ENCODE measurements at places on chromosomes 5 and 9.

GRCh38 chr5:136246632-136247031, 53.7 kb upstream of the SMIM32 start:
- no peak for DNase-seq

- DNase-seq, result no peak
These were observed 24.3 kb downstream of the CPLX2 start for GRCh38 chr5:175895686-175896102.

- no peak for DNase-seq
These were observed 618.7 kb downstream of the TLE1 start for GRCh38 chr9:81070689-81071088.

DNA sequence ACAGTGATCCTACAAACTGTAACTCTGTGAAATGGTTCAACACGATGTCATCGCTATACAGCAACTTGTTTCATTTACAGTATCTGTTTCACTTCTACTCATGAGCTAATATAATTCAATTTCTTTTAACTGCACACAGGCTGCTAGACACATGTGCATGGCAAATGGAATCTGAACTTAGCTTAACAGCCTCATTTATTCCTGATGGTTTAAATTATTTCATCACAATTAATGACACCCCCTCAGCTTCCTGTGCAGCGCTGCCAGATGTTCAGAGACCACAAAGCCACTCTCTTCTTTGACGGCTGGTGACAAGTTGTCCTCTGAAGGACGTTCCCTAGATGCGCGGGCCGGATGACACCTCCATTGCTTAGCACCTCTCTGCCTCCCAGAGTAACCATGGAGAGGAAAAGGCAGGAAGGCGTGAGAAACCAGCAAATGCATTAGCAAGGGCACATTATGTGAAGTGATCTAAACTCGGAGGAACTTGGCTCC, 191.1 kb downstream of the BNC2 start:
- DNase-seq, result peak; percentile 69

DNA sequence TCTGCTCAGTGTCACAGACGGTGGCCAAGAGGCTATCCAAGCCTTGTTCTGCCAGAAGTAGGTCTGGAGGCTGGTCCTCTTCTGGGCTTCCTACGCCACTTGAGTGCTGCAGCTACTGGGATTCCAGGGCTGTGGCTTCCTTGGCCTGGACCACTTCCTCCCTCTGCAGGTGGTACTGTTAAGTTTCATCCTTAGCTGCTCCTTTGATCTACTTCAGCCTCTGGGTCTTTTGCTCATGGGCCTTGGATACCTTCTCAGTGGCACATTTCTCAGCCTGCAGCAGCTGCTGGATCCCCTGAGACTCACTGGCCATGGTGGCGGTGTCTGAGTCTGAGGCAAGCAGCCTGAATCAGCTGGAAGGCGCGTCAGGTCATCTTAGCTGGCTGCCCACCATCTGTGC, 10.3 kb downstream of the CNOT8 start:
- no peak for DNase-seq

DNA sequence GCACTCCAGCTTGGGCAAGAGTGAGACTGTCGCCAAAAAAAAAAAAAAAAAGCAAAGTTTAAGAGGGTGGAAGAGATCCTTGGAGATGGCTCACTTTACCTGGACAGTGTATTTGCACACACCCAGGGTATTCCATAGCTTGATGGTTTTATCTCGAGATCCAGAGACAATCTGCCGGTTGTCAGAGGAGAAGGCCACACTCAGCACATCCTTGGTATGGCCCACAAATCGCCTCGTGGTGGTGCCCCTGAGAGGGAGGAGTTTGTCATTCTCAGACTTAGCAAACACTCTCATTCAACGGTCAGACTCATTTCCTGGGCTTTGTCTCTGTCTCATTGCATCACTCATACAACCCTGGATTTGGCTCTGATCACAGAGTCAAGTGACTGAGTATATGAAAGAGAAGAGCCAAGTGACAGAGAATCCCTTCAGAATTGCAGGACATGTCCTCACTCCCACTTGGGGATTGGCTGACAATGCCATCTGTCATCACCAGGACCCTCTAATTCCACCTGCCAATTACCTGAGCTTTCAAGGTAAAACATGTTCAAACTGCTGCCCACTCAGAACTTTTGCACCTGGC, 2.2 kb downstream of the RACK1 start:
- peak; percentile 77 for DNase-seq

GRCh38 chr5:848671-849111, 2.1 kb downstream of the ZDHHC11 start:
- DNase-seq, result no peak

DNA sequence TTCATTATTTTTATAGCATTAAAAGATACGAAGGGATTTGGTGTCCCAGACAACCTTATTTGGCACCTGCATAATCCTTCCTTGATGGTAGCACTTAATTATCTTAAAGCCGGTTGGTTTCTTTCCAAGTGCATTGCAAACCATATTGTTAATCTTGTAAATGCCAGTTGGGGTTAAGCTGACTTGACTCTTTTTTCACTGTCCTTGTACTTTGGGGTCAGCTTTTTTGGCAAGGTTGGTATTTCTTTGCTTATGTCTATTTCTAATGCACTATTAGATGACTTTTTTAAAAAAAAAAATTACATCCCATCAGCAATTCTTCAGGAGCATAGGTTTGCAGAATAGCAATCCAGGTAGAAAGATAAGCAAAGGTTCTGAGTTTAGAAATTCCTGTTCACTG, 466.8 kb upstream of the TLE4 start:
- DNase-seq, result no peak

DNA sequence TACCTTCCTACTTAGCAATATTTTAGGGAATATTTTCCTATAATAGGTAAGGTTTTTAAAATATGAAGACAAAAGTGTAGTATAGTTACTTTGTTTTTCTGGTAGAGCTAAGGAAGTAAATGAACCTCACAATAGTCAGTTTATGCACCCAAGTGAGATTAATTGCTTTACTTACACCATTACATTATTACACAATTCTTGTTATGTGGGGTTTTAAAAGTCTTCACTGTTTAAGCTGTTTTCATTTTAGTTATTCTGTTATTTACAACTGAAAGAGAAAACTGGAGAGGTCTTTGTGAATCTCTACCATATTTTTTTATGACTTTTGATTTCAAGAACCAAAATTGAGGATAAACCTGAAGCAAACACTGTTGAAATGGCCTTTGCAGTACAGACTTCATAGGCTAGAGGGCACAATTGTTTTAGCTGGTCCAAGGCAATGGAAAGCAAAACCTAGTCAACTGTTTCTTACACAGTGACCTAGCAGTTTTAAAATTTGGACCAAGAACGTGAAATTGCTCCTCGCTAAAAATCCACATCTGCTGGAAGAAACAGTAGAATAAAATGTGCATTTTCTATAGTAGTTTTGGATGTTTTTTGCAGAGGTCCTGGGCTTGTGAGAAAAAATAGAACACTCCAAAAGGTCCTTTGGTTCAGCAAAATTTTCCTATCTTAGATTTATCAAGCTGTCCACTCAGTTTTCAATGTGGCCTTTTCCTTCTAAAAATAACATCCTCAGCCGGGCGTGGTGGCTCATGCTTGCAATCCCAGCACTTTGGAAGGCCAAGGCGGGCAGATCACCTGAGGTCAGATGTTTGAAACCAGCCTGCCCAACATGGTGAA, 66.4 kb upstream of the FER start:
- peak; percentile 71 for DNase-seq

DNA sequence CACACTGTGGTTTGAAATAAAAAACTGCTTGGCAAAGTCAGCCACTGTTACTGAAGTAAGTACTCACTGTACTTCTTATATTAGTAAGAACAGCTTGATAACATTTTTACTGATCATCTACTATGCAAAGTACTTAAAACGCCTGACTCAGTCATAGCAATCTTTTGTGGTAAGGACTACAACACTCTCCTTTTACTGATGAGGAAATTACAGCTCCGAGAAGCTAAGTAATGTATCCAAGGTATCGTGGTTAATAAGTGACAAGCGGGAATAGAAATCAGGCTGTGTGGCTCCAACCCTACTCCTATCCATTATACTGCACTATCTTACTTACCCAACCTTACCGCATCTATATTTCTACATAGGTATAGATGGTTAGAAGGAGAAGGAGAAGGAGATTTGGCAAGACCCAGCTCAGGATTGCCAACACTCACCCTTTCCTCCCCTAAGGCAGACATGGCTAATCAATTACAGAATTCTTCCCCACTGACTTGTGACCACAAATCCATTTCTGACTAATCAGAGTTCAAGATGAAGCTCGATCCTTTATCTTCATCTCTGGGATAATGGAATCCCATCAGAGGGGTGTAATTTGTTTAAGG, 281.4 kb downstream of the SPOCK1 start:
- peak; percentile 50 for DNase-seq

GRCh38 chr5:134247428-134248224, 21.8 kb upstream of the PPP2CA start:
- peak; percentile 87 for DNase-seq

DNA sequence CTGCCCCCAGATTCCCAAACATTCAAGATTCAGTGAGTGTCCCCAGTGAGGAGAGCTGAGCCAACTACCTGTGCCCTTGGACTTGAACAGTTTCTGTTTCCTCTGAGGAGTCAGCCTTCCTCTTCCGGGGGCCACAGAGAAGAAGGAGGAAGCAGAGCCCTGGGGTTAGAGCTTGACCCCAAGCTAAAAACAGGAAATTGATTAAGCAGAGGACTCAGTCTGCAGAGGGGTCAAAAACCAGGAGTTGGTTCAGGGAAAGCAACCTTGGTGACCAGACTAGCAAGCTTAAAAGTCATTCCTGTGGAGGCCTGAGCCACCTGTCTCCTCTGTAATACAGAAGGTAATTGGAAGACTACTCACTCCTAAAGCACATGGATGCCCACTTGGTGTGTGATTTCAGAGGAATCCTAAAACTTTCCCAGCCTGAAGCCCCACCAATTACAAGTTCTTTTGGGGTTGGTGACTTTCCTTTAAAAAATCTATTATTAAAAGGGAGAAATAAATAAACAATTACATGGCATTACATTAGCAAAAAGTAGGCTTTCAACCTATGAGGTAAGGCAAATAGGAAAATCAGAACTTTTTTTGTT, 64.2 kb upstream of the SELENOP start:
- no peak for DNase-seq

DNA sequence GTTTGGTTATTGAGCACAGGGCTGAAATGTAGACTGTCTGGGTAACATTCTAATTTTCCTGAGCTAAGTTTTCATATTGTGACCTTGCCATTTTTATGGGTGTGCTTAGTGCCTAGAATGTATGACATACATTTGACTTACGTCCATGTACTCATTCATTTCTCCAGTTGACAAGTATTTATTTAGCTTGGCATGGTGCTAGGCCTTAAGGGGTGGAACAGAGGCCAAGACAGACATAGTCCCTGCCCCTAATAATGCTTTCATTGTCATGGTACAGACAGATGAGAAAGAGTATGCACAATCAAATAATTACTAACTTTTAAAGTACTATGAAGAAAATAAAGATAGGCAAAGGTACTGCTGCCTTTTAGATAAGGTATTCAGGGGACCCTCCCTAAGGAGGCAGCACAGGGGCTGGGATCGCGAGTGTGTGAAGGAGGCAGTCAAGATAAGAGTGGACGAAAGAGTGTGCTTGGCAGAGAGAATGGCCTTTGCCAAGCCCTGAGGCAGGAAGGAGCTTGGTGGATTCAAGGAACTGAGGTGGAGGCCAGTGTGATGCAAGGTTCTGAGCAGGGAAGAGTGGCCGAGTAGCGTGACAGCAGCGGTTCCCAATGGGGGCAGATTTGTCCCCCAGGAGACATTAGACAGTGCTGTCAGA, 128.0 kb downstream of the PIP5K1B start:
- DNase-seq, result no peak

DNA sequence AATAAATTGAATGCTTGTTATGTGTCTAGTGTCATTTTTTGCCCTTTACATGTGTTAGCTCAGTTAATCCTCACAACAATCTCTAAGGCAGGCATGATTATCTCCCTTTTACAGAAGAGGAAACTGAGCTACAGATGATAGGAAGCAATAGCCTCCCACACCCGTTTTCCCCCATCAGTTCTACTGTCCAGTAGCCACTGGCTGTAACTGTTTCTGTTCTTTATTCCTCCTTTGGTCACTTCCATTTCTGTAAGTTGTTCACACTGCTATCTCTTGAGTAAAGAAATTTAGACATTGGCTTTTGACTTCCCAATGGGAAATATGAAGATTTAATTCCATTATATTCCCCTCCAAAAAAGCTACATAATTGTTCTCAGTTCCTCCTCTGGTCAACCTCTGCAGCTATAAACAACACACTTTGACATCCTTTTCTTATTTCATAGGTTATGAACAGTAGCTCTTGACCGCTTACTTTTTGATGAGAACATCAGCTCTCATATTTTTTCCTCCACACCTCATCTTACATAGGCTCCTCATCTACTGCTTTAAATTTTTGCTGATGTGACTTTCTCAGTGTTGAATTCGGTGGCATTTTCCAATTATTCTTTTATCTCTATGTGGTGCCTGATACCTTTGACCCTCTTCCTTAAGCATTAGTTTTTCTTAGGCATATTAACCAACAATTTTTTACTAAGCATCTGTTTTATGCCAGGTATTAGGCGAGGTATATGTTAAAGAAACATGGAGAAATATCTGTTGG, 21.4 kb downstream of the SPZ1 start:
- DNase-seq, result no peak

- DNase-seq, result no peak
These were observed 1506.1 kb upstream of the CDH9 start for GRCh38 chr5:28544501-28544900.

DNA sequence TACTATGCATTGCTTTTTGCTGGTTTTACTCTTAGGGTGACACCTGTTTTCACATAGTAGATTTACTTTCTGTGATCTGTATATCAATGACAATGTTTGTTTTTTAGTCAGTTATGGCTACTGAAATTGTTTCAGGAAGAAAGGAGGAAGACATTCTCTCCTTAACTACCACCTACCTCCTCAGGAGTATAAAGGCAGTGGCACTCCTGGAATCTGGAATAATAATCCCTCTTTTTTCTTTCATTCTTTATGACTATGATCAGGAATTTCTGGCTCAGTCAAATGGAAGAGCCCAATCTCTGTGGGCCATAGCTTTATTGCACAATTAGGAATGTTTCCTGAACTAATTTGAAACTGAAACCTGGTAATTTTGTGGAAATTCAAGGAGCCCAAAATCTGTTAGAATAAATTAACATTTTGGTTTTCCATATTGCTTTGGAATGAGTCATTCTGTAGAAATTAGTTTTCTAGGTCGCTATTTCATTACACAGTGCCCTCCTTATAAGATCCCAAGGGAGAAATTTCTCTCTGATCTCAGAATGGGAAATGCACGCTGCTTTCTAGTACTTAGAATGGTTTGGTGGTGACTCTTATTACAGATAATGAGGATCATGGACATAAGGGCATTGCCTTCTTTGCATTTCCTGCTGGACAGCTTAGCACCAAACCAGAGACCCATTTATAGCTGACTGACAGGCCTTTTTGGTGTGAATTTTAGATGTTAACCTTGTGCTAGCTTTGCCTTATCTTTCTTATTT, 95.3 kb upstream of the VLDLR start:
- DNase-seq, result peak; percentile 13

DNA sequence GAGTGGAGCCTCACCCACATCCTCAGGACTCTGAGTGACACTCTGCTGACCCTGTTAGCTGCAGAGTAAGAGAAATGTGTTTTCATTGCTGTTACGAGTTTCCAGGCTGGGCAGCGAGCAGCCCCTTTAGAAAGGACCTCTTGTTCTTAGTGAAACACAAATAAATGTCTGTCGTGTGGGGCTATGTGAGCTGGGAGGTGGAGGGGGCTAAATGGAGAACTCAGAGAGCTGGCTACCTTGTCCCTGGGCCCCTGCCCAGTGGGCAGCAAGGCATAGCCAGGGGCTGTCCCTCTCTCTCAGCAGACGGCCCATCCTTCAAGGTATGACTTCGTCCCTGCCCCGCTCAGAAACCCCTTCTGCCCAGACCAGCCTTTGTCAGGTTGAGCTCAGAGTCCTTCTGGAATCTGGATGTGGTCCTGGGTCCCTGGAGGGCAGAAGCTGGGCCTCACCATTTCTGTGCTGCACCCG, 10.2 kb downstream of the DCANP1 start:
- no peak for DNase-seq
